AG08395 (cell line): ENCODE measurements at places on chromosomes 4 and X.
A peak's percentile ranks its signal among the peaks of the same experiment; 100 is the strongest.

- peak; percentile 6 for DNase-seq
These were observed 96.5 kb upstream of the MAOA start for GRCh38 chrX:43559644-43560043.

- no peak for DNase-seq
These were observed 121.0 kb upstream of the EPHA5 start for GRCh38 chr4:65791111-65791811.

DNA sequence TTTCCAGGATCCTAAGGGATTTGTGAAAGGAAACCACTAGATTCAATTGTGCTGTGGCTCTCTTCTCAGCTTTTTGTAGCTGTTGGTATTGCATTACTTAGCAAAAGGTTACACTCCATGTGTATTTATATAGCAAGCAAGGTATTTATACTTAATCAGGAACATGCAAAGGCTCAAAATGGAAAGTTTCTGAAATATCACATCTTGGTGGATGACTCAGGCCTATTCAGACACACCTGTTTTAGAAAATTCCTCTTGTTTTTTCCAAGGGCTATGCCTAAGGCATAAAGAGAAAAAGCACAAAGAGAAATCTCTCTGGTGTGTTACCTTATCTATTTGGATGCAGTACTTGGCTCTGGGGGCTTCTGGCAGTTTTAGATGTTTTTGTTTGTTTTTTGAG lies 144.4 kb upstream of the GALNT7 start:
- no peak for DNase-seq

- no peak for DNase-seq
These were observed 26.3 kb downstream of the RTL5 start for GRCh38 chrX:72105436-72105835.

DNA sequence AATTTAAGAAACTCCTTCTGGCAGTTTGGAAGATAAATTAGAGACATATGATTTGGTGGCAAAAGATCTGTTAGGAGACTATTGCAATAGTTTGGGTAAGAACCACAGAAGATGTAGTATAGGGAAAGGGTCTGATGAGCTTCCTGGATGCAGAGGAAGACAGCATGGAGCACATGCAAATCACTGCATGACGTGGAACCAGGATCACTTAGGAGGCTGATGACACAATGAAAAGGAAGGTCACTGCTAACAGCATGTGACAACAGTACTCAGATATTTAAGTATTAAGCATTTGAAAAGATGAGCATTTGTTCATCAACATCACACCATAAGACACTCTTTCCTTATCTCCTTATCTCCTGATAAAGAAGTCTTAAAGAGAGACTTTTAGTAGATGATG lies 167.8 kb upstream of the LDB2 start:
- peak; percentile 10 for DNase-seq

- no peak for DNase-seq
These were observed 92.1 kb downstream of the AFF1 start for GRCh38 chr4:87026800-87027495.

GRCh38 chr4:129788486-129788885 lies 692.5 kb downstream of the C4orf33 start:
- no peak for DNase-seq

GRCh38 chrX:119482481-119483480 lies 14.5 kb downstream of the SLC25A5 start:
- DNase-seq: peak; percentile 38

- no peak for DNase-seq
These were observed 5.2 kb downstream of the HS3ST1 start for GRCh38 chr4:11423465-11423864.

- DNase-seq: no peak
These were observed 5.4 kb downstream of the CTBP1 start for GRCh38 chr4:1243451-1244080.

GRCh38 chrX:6134255-6134654 lies 94.4 kb downstream of the NLGN4X start:
- no peak for DNase-seq

- no peak for DNase-seq
These were observed 96.0 kb upstream of the IGFBP7 start for GRCh38 chr4:57206172-57206571.

GRCh38 chr4:45119376-45119775 lies 393.0 kb upstream of the GNPDA2 start:
- no peak for DNase-seq

DNA sequence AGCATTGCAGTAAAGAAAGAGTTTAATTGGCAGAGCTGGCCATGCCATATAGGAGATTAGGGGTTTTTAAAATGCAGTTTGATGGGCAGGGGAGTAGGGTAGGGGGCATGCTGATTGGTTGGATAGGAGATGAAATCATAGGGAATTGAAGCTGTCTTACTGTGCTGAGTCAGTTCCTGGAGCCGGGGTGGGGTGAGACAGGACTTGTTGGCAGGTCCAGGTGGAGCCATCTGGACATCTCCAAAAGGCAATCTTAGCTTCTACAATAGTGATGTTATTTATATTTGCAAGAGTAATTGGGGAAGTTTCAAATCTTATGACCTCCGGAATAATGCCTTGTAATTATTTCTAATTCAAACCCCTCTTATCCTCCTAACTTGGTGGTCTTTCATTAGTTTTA lies 32.4 kb upstream of the PGM2 start:
- no peak for DNase-seq

- DNase-seq: no peak
These were observed 3.6 kb upstream of the LEF1 start for GRCh38 chr4:108172231-108172752.

GRCh38 chrX:6891404-6891803 lies 256.1 kb upstream of the STS start:
- no peak for DNase-seq
